ENCODE measurements at places on chromosomes 13 and 19.

GRCh38 chr13:32783067-32783466 is 196.8 kb downstream of the PDS5B start:
- DNase-seq = no peak

DNA sequence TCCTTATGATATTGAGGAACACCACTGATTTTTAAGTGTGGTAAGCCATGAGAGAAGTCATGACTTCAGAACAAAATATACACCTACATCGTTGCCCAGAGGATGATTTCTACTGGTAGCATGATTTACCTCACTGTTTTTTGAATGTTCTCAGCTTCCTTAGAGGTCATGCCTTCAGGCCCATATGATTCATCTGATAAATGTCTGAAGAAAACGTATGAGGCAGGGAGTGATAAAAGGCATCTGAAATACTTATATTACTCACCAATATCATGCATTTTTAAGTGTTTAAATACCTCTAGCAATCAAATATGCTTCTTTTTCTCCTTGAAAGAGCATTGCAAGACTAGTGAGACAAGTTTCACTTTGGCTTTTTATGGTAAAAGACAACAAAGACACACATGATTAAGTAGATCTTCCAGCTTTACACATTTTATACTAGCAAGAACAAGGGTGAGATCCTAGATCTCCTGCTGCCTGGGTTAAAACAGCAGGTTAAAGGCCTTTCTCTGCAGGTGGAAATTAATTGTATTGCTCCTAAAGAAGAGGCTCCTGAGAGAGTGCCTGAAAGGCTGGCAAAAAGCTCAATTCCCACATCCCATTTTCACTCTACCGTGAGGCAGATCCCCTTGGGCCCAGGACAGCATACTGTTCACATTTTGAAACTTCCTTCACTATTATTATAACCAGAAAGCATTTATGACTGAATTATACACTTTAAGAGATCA is 432.4 kb downstream of the SLITRK1 start:
- no peak for DNase-seq

DNA sequence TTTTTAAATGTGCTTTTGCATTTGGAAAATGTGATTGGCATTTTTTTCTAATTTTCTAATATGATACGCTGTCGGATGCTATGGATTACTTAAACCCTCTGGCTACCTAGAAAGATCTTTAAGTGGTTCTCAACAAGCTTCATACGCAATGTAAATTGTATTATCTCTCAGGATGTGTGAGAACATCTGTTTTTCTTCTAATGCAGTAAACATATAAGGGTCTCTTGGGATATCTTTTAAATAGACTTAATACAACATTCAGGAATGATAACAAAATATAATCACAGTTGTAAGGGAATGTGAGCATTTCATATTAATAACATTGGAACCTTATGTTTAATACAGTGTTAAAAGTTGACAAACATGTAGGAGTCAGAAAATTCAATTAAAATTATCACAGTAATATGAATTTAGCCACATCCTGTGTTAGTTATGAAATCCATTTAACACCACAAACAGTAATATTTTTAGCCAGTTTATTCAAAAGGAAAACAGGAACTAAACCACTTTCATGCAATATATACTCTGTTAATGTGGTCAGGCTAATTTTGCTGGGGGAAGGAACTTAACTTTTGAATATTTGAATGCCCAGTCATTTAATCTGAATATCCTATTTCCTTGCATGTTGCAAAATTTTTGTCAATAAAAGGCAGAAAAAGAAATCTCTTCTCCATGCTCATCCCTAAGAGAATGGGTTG is 15.0 kb upstream of the ALOX5AP start:
- no peak for DNase-seq

DNA sequence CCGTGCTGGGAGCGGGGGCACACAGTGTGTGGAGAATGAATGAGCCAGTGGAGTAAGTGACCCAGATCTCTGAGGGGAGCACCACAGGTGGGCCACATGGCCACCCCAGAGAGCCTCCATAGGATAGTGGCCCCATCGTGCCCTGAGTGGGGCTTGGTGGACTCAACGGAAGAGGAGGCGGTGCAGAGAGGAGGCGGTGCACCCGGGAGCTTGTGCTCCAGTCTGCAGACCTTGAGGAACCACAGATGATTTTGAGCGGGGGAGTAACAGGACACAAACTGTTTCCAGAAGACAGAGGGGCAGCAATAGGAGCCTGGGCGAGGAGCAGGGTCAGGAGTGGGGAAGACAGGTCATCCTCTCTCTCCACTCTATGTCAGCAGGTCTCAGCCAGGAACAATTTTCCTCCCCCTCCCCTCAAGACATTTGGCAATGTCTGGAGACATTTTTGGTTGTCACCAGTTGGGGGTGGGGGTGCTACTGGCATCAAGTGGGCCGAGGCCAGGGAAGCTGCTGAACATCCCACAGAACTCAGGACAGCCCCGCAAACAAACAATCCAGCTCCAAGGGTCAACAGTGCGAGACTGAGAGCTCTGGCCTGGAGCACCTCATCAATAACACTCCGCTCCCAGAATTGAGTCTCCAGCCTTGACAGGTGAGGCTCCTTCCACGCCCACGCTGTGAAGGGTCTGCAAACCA is 182.2 kb downstream of the USP12 start:
- DNase-seq = no peak

DNA sequence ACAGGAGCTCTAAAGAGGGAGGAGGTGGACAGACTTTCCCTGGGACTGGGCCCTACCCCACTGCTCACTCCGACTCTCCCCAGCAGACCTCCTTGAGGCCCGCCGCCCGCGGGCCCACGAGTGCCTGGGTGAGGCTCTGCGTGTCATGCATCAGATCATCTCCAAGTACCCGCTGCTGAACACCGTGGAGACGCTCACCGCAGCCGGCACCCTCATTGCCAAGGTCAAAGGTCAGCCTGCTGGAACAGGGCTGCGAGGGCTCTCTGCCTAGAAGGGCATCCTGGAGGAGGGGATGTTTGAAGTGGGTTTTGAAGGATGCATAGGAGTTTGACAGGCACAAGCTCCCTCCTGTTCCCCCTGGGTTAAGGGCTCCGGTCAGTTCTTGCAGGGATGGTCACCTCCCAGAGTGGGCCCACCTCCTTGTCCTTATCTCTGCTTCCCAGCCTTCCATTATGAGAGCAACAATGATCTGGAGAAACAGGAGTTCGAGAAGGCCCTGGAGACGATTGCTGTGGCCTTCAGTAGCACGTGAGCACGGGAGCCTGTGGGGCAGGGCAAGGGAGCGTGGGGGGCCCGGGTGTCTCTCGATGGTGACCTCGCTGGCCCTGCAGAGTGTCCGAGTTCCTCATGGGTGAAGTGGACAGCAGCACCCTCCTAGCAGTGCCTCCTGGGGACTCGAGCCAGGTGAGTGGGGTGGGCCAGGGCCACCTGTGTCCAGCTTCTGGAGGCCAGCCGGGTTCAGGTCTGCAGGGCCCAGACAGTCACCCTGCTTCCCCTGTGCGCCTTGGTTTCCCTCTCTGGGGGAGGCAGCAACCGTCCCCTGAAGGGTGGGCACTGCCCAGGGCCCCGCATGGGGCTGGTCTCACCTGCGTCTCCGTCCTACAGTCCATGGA is 6.3 kb downstream of the ARHGAP45 start:
- DNase-seq = no peak

GRCh38 chr19:55559684-55560083 is 14.3 kb upstream of the SBK3 start:
- DNase-seq = no peak

GRCh38 chr19:45444318-45445041 is 20.8 kb upstream of the ERCC1 start:
- peak; percentile 60 for DNase-seq

- no peak for DNase-seq
These were observed 55.5 kb upstream of the PCDH9 start for GRCh38 chr13:67285611-67286010.

- DNase-seq = no peak
These were observed 15.0 kb upstream of the DHRS12 start for GRCh38 chr13:51818781-51819511.

DNA sequence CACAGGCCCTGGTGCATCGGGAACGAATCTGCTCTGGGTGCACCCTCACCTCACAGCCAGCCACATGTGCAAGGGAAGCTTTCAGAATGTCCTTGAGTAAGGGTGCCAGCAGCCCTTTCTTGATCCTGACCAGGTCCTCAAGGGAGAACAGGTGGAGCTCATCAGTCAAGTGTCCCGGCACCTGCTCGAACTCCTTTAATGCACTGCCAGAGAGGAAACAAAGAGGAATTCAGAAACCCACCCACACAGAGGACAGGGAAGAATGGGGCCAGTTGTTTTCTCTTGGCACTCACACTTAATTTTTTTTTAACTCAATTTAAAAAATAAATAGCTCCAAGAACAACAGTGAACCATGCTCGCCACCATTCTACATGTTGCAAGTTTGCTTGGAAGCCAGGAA is 41.7 kb downstream of the RUBCNL start:
- DNase-seq = no peak

- DNase-seq = no peak
These were observed 1.5 kb downstream of the NDFIP2 start for GRCh38 chr13:79482281-79482970.

DNA sequence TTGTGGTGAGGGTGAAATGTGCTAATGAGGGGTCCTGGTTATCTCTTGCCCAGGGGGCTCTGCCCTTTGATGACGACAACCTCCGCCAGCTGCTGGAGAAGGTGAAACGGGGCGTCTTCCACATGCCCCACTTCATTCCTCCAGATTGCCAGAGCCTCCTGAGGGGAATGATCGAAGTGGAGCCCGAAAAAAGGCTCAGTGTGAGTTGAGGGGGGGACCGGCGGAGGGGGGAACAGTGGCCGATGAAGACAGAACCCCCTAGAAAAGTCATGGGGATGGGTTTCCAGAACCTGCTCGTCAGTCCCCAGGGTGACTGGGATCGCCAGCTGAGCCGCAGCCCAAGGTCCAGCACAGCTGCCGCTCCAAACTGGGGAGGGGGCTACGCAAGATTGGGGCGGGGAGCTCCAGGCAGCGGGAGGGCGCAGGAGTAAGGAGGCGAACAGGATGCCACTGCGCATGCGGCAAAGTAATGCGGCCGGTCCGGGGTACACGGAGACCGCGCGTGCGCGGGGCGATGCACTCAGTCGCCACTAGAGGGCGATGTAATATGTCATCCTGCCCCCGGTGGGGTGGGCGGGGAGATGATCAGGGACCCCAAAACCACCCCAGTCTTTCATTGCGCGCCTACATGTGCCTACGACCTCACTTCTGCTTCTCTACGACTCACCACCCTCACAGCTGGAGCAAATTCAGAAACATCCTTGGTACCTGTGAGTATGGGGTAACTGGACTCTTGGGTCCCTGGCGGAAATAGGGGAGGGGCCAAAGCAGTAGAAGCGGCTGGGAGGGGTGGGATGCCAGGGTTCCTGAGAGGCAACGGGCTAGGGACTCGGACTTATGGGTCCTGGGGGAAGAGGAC is 17.9 kb downstream of the BRSK1 start:
- DNase-seq = peak; percentile 87

GRCh38 chr13:87153371-87153770 is 517.8 kb upstream of the SLITRK5 start:
- DNase-seq = no peak

- no peak for DNase-seq
These were observed 84.1 kb upstream of the ATXN8OS start for GRCh38 chr13:70023516-70023915.

- no peak for DNase-seq
These were observed 1044.4 kb downstream of the UQCRFS1 start for GRCh38 chr19:28168557-28168956.

DNA sequence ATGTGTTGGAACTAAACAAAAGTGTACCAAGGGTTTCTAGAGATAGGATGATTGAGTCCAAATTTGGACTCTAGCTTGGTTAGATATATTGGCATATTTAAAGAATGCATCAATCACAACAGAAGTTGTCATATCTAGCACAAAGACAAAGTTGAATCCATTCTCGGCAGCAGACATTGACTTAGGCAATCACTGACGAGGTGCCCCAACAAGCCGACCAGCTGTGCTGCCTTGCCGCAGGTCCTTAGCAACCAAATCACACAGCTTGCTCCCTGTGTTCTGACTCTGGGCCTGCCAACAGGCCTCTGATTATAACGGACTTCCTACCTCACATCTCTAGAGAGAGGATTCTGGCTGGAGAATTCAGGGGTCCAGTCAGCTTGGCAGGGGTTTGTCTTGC is 208.7 kb downstream of the MTUS2 start:
- DNase-seq = no peak

DNA sequence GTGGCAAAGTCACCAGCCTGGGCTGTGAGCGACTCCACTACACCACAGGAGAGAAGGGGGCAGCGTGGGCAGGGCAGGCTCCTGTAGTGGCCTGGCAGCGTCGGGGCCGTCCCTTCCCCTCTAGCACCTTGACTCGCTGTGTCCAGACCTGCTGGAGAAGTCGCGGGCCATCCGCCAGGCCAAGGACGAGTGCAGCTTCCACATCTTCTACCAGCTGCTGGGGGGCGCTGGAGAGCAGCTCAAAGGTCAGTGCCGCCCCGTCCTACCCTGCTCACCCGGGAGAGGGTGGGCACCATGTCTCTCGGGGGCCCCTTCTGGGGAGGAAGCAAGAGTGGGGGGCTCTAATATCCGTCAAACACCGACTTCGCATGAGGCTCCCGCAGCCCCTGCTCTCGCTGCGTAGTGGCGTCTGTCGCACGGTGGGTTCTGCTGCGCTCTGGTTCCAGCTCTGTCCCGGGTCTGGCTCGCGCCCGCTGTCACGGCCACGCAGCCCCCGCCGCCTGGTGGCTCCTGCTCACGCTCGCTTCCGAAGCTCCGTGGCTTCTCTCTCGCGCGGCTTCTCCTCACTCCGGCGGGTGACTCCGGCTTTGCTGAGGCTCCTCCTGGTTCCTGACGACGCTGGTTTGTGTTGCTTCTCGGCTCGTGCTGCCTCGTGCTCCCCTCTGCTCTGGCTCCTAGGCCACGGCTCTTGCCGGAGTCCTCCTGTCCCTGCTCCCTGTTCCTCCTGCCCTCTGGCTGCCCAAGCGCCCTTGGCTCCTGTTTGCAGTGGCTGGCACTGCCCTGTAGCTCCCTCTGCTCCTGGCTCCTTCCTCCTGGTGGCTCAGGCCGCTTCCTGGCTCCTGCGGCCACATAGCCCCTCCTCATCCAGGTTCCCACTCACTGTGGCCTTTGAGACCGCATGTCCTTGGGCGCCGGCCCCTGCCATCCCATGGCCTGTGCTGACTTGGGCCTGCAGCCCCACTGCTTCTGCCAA is 27.2 kb downstream of the MYH14 start:
- no peak for DNase-seq

DNA sequence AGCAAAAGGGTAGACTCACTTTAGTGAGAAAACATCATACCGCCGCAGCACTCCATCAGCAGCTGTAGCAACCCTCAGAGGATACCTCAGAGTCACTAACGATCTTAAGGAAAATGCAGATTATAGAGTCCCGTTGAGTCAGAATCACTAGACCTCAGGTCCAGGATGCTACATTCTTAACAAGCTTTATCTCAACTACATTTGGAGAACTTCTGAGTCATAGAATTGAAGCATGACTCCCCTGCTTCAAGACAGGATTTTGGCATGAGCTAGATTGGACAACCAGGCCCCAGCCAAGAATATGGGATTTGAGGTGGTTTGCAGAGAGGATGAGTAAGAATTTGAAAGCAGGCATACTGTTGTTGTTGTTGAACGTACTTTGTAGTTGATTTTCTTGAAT is 118.9 kb upstream of the UBL3 start:
- no peak for DNase-seq

GRCh38 chr19:10751109-10751953 is 33.5 kb downstream of the DNM2 start:
- no peak for DNase-seq

GRCh38 chr13:63457186-63457585 is 2041.5 kb upstream of the PCDH20 start:
- no peak for DNase-seq

Data from activated T-helper 1 cell treated with Interleukin-2 at 50 U/mL for 16 hours (primary cell).